Suprapubic skin (tissue), 4 donors: ENCODE measurements at places on chromosomes 2 and 18. TPM values are rescaled to one million over a fixed set of nuclear protein-coding genes. Genes with fewer than 3 reads are reported as not detected.
A peak's percentile ranks its signal among the peaks of the same experiment; 100 is the strongest.

EGR4 gene
- not detected for total RNA-seq

BCL11A gene
- total RNA-seq, result 67.1 TPM

DNA sequence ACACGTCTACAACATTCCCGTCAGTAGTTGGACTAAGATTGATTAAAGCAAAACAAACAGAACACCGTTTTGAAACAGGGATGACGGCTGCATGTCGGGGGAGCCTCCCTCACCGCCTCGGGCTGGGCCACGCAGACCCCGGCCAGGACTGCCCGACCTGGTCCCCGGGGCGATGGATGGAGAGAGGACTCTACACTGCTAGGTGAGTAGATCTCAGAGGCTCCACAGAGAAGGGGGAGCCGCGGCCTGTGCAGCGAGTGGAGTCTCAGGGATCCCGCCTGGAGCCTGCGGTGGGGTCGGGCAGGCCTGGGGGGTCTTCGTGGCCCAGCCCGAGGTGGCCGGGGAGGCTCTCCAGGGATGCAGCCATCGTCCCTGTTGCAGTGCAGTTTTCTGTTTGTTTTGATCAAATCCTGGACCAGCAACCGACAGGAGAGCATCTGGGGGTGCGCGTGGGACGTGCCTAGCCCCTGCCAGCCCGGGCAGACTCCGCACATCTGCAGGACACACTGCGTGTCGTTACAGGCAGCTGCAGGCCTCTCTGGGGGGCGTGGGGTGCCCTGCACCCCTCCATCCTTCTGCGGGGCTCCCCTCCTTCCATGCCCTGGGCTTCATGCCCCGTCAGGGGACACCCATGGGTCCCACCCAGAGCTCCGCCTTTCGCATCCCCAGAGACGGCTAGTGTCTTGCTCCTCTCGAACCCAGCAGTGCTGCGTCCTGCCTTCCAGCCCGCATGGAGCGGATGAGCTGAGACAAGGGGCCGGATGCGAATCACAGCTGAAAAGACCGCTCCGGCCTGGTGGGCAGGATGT lies 143.6 kb downstream of the RTP5 start:
- peak; percentile 51 for DNase-seq

- peak; percentile 17 for DNase-seq
These were observed 45.1 kb downstream of the NTSR2 start for GRCh38 chr2:11624893-11625292.

DNA sequence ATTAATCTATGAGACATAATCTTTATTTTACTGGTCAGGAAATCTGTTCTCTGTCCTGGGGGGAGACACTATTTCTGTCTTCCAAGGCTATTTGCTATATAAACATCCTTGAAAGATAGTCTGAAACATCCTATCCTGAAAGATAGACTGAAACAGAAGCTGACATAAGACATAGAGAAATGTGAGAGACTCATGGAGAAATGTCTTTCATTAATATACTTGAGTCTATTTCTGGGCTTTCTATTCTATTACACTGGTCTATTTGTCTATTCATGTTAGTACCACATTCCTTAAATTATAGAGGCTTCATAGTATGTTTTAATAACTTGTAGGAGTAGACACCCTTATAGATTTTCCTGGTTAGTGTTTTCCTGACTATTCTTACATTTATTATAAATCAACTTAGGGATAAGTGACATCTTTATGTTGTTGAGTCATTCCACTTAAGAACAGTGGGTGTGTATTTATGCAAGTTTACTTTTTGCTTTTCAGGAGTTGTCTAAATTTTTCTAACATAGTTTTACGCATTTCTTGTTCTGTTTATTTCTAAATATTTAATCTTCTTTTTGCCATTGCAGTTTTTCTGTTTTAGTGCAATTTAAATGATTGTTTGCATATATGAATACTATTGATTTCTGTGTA lies 244.9 kb upstream of the ZSWIM2 start:
- DNase-seq, result no peak
